Neuronal stem cell (in vitro differentiated cells): ENCODE measurements at places on chromosomes 1 and 21.
A peak's percentile ranks its signal among the peaks of the same experiment; 100 is the strongest.

DNA sequence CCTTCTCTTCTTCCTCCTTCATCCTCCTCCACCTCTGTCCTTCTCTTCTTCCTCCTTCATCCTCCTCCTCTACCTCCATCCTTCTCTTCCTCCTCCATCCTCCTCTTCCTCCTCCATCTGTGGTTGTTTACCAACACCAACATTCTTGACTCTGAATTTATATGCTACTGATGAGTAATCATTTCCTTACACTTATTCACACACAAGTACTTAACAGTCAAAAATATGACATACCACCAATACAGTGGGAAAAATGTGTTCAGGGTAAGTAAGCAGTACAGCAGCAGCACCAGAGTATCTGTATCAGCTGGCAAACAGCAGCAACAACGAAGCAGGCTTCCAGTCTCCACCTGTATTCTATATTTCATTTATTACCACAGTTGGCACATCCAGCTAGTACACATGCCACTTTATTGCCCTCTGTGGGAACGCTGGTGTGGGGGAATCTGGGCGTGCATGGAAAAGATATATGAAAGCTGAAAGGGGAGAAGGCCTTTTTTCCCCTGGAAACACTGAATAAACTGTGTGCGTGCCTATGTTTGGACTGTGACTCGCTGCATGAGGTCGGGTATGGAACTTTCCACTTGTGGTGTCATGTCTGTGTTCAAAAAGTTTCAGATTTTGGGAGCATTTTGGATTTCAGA is 16.0 kb downstream of the ADSS2 start:
- DNase-seq: no peak

DNA sequence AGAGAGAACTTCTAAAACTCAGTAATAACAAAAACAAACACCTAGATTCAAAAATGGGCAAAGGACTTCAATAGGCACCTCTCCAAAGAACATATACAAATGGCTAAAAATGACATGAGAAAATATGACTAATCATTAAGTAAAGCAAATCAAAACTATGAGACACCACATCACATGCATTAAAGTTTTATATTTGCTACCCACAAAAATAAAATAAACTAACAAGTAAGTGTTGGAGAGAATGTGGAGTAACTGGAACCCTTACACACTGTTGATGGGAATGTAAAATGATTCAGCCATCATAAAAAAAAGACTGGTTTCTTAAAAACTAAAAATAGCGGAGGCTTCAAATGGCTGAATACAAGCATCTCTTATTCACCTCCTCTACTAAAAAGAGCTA is 262.1 kb upstream of the PKN2 start:
- no peak for DNase-seq

DNA sequence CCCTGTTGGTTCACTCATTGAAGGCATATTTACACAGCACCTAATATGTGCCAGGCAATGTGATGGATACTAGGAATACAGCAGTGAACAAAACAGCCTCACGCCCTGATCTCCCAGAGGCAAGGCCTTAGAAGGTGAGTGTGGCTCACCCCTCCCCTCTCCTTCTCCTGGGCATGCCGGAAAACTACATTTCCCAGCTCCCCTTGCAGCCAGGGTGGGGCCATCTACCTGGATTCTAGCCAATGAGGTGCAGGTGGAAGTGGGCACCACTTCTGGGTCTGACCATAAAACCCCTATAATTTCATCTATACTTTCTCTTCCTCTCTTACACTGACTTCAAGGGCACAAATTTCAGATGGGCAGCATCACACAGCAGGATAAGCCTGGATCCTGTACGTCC is 63.8 kb downstream of the FBXO2 start:
- DNase-seq: no peak

GRCh38 chr1:223837206-223837605 is 8.5 kb downstream of the TP53BP2 start:
- DNase-seq: no peak

- DNase-seq: peak; percentile 42
These were observed 62.0 kb upstream of the MACF1 start for GRCh38 chr1:39142401-39143060.

DNA sequence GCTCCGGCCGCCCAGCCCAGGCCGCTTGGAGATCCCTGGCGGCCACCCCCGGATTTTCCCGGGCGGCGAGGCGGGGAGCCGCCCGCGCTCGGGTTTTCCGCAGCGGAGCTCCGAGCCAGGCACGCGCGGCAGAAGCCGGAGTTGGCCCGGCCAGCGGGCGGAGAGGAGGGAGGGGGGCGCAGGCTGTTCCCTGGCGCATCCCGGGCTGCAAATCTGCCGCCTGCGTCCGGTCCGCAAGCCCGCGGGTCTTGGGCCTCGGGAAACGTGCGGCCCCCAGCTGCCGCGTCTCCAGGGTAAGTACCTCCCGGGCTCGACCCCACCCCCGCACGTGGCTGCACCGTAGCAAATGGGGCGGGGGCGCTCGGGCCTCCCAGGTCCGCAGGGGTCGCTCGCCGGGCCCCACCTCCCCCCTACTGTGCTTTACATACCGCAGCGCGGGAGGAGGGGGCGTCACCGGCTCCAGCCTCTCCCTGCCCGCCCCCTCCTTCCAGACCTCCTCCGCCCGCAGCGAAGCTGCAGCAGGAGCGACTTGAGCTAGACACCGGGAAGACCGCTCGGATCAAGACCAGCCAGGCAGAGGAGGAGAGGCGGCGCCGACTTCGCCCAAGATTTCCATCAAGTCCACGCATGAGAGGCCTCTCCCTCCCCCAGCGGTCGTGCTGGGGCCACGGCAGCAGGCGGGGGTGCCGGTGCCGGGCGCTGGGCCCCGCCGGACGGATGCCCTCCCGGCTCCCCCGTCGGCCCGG is 1.6 kb downstream of the TMEM200B start:
- peak; percentile 46 for DNase-seq

DNA sequence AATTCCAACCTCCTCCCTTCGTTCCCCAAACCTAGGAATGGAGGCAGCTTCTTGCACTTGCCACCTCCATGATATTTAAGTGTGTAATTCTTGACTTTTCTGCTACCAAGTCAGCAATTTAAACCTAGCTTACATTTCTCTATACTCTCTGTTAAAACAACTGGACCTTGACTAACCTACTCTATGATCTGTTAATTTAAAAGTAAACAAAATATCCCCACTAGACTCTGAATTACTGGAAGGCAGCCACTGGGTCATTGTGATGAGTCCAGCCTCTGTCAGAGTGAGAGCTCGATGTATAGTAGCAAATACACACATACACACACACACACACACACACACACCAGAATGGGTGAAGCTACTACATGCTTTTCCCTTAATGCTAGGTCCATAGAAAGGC is 40.0 kb upstream of the DHCR24 start:
- no peak for DNase-seq

DNA sequence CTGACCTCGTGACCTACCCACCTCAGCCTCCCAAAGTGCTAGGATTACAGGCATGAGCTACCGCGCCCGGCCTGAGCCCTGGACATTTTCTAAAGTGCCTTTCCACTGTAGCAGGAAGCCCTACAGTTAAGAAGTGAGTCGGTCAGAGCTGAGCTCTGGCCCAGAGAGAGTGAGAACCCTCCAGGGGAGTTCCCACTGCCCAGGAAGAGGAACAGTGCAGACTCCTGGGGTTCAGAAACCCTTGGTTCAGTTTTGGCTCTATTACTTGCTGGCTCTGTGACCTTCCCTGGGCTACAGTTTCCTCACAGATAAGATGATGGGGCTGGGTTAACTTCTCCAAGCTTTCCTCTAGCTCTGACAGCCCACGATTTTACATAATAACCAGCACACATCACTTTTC is 20.9 kb downstream of the SLC9A1 start:
- DNase-seq: no peak

DNA sequence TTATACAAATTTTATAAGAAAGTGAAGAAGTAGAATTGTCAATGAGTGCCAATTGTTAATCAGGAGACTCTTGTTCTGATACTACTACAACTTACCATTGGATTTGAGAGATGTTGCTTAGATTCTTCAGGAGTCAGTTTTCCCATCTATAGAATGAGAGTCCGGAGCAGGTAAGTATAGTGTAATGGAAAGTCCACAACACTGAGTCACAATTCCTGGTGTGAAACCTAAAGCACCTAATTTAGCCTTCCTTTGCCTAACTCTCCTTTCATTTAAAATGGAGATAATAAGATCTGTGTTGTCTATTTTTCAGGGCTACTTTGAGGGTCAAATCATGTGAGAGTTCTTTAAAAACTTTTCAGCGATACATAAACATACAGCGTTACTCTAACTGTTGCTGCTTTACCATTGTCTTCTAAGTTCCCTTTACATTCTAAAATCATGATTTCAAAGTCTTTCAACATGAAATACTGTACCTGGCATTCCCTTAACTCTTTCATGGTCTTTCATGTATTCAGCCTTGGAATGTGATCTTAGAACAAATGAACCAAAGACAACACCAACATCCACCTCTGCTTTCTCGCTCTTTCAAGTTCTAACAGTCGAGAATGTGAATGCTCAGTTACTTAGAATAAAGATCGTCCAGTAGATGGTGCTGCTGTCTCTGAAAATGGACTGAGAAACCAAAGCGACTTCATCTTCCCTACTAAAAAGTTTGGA is 90.9 kb downstream of the SLC30A10 start:
- peak; percentile 67 for DNase-seq

DNA sequence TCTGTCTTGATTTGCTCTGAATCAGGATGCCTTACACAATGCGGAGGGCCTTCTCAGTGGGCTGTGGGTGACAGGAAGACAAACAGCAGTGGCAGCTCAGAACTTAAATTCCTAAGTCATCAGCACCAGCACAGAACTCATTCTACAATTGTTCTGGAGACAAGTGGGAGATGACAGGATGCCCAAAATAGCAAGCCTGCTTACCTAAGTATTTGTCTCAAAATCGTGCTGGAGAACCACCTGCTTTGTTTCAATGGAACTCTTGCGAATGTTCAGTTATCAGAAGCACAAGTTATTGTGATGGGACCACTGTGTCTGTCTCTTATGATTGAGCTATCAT is 76.1 kb downstream of the VCAM1 start:
- no peak for DNase-seq

GRCh38 chr1:152107984-152108881 is 7.0 kb downstream of the TCHH start:
- no peak for DNase-seq

GRCh38 chr1:3188150-3188971 is 119.4 kb downstream of the PRDM16 start:
- no peak for DNase-seq

DNA sequence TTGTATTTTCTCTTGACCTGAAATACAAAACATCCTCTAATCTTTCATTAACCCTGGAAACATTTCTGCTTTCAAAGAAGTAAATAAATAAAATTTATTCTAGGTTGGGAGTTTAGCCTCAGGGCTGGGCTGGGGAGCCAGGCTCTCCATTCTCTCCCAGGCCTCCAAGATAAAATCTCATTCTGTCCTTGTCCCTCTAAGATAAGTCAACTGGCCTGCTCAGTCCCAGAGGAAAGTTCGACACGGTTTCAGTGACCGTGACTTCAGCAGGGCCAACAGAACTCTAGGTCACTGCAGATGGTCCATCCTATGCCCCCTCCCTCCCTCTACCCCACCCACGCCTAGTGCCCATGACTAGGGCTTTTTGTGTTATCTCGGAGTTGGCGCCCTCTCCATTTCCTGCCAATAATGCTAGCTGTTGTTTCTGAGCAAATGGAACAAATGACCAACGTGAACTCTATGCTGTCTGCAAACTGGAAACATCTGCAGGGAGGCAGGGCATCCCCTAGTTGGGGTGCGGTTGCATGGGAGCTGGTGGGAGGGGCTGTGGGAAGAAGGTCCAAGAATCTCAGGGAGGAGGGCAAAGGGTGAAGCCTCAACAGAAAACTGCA is 10.1 kb upstream of the ADORA3 start:
- DNase-seq: no peak

- DNase-seq: no peak
These were observed 1383.7 kb downstream of the MRPL39 start for GRCh38 chr21:24223624-24224023.

GRCh38 chr1:150619576-150620509 is 9.6 kb downstream of the ENSA start:
- no peak for DNase-seq

- DNase-seq: no peak
These were observed 2.7 kb downstream of the PIK3CD start for GRCh38 chr1:9654051-9654833.

GRCh38 chr1:31643976-31644559 is 608 bp downstream of the PEF1 start:
- no peak for DNase-seq

GRCh38 chr1:204673909-204674649 is 11.5 kb downstream of the LRRN2 start:
- DNase-seq: no peak

DNA sequence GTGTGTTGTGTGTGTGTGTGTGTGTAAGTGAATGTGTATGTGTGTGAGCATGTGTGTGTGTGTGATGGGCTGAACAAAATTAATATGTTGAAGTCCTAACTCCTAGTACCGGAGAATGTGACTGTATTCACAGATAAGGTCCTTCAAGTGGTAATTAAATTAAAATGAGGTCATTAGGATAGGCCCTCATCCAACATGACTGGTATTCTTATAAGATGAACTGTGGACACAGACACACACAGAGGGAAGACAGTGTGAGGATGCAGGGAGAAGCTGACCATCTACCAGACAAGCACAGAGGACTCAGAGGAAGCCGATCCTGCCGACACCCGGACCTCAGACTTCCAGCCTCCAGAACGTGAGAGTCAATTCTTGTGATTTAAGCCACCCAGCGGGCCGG is 91.2 kb upstream of the PGBD5 start:
- DNase-seq: no peak

- no peak for DNase-seq
These were observed 38.4 kb downstream of the HLX start for GRCh38 chr1:220917535-220918209.

- DNase-seq: no peak
These were observed 24.7 kb downstream of the INAVA start for GRCh38 chr1:200919386-200919785.

GRCh38 chr1:147613506-147613905 is 56.8 kb downstream of the ACP6 start:
- DNase-seq: no peak
